ENCODE measurements at places on chromosomes 7 and 10. TPM values are rescaled to one million over a fixed set of nuclear protein-coding genes. Genes with fewer than 3 reads are reported as not detected.
A peak's percentile ranks its signal among the peaks of the same experiment; 100 is the strongest.

The ANK3 gene
- polyA plus RNA-seq, result 26.2 TPM

The HOXA3 gene
- polyA plus RNA-seq, result 4.1 TPM

The CDH23 gene
- polyA plus RNA-seq, result 1.5 TPM

The NPSR1 gene
- not detected for polyA plus RNA-seq

The ARHGEF35 gene
- 19.3 TPM for polyA plus RNA-seq

The SPDYE5 gene
- polyA plus RNA-seq, result 1.5 TPM

The MLXIPL gene
- polyA plus RNA-seq, result 46.7 TPM

The NAMPT gene
- polyA plus RNA-seq, result 71.8 TPM

- DNase-seq, result no peak
- no peaks in the 10 kb centered on the region for H3K36me3 ChIP-seq
- H3K27me3 ChIP-seq, result no peaks in the 10 kb centered on the region
- H3K27ac ChIP-seq, result no peak overlapping the region
Measured at GRCh38 chr10:35896001-35896400, 253.9 kb upstream of the FZD8 start.

- no peaks in the 10 kb centered on the region for H3K36me3 ChIP-seq
- H3K4me1 ChIP-seq, result peaks cover 13% of the 10 kb centered on the region
- peak overlapping the region; percentile 61 for H3K27ac ChIP-seq
- no peaks in the 10 kb centered on the region for H3K27me3 ChIP-seq
- DNase-seq, result no peak
Measured at GRCh38 chr10:110566472-110567200, 859 bp upstream of the SMC3 start.

DNA sequence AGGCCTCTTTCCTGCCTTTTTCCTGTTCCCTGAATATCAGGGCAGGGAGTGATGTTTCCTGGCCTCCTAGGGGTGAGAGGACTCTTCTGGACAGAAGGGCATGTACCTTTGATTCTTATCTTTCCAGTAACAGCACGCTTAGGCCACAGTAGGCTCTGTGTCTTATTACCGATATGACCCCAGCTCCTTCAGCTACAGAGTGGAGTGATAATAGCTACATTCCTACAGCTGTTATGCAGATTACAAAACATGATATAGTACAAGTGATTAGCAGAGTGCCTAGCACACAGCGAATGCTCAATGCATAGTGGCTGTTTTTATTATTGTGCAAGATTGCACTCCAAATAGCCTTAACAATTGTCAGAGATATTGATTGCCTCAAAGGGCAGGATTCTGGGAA is 574.2 kb downstream of the CCSER2 start:
- no peak overlapping the region for H3K4me3 ChIP-seq
- no peak for DNase-seq
- H3K27me3 ChIP-seq, result no peaks in the 10 kb centered on the region
- H3K36me3 ChIP-seq, result no peaks in the 10 kb centered on the region
- H3K4me1 ChIP-seq, result no peaks in the 10 kb centered on the region
- no peak overlapping the region for H3K27ac ChIP-seq

DNA sequence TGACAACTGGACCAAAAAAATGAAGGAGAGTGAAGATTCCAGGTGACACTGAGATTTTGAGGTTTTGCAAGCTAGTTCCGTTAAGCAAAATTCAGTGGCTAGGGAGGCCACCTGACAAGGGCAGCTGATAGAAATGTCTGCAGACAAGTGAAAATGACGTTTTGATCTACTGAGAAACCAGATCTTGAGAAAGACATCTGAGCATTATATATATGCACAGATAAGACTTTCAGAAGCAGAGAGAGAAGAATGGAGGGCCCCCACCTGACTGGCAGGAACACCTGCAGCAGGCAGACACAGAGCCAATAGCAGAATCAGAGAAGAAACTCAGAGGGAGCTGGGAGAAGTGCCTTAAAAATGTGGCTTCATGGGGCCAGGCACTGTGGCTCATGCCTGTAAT is 76.1 kb upstream of the LRGUK start:
- H3K4me1 ChIP-seq, result no peaks in the 10 kb centered on the region
- DNase-seq, result no peak
- H3K27ac ChIP-seq, result no peak overlapping the region
- H3K27me3 ChIP-seq, result no peaks in the 10 kb centered on the region
- no peaks in the 10 kb centered on the region for H3K36me3 ChIP-seq
- no peak overlapping the region for H3K4me3 ChIP-seq

GRCh38 chr7:150567871-150568301 is 696 bp downstream of the GIMAP4 start:
- H3K36me3 ChIP-seq, result no peaks in the 10 kb centered on the region
- H3K27ac ChIP-seq, result no peak overlapping the region
- H3K4me1 ChIP-seq, result no peaks in the 10 kb centered on the region
- H3K27me3 ChIP-seq, result no peaks in the 10 kb centered on the region

DNA sequence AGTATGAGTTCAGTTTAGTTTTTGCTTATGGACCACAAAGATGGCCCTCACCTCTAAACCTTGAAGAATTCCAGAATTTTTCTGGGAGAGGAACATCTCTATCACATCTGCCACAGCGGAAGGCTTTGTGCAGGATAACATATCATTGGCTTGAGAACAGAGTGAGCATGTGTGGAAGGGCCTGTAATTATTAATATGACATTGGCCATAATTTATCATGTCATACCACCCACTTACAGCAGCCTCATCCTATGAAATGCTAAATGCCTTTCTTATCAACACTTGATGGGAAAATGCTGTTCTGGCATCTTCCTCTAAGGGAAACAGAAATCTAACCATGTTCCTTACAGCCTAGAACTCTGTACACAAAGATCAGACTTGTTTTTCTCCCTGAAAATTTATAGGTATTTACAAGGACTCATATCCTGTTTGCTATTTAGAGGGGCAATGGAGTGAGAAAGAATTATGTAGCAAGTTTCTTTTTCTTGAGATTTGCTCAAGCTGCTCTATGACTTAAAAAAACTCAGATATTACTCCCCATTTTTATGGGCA is 817.3 kb downstream of the LRMDA start:
- no peaks in the 10 kb centered on the region for H3K36me3 ChIP-seq
- H3K27me3 ChIP-seq, result no peaks in the 10 kb centered on the region
- no peak for DNase-seq
- peak overlapping the region; percentile 7 for H3K27ac ChIP-seq
- no peak overlapping the region for H3K4me3 ChIP-seq

GRCh38 chr10:31123946-31124345 is 92.3 kb upstream of the ZNF438 start:
- no peaks in the 10 kb centered on the region for H3K36me3 ChIP-seq
- no peaks in the 10 kb centered on the region for H3K27me3 ChIP-seq
- peaks cover 6% of the 10 kb centered on the region for H3K4me1 ChIP-seq
- no peak overlapping the region for H3K4me3 ChIP-seq

- H3K4me3 ChIP-seq, result no peak overlapping the region
- H3K36me3 ChIP-seq, result no peaks in the 10 kb centered on the region
- no peak overlapping the region for H3K27ac ChIP-seq
- no peak for DNase-seq
Measured at GRCh38 chr10:66917104-66917503, 8.7 kb upstream of the LRRTM3 start.

- peaks cover 4% of the 10 kb centered on the region for H3K4me1 ChIP-seq
- no peaks in the 10 kb centered on the region for H3K27me3 ChIP-seq
- H3K27ac ChIP-seq, result no peak overlapping the region
- H3K4me3 ChIP-seq, result no peak overlapping the region
Measured at GRCh38 chr7:30083334-30083733, 51.5 kb upstream of the MTURN start.

- peak overlapping the region; percentile 83 for H3K27ac ChIP-seq
- H3K27me3 ChIP-seq, result no peaks in the 10 kb centered on the region
- peaks cover 7% of the 10 kb centered on the region for H3K4me1 ChIP-seq
Measured at GRCh38 chr7:142104550-142105527, 6.7 kb upstream of the MGAM2 start.

- H3K36me3 ChIP-seq, result no peaks in the 10 kb centered on the region
- no peak overlapping the region for H3K4me3 ChIP-seq
- H3K27me3 ChIP-seq, result no peaks in the 10 kb centered on the region
- DNase-seq, result no peak
- no peaks in the 10 kb centered on the region for H3K4me1 ChIP-seq
Measured at GRCh38 chr7:86094166-86094669, 549.5 kb upstream of the GRM3 start.

DNA sequence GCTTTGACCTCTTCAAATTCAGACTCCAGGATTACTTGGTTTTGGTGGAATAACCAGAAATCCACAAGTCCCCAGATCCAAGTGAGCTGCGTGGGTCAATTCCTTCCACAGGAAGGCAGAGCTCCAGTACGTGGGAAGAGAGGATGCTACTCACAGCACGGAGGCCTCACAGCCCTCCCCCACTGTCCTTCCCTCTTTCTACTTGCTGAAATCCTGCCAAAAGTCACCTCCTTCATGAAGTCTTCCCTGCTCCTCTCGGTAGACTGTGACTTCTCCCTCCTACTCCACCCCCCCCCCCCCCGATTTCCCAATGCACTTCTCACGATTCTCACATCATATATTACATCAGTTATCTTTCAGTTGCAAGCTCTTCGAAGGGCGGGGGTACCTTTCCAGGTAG is 12.3 kb downstream of the CAMK2G start:
- no peaks in the 10 kb centered on the region for H3K36me3 ChIP-seq
- no peaks in the 10 kb centered on the region for H3K27me3 ChIP-seq
- no peak overlapping the region for H3K4me3 ChIP-seq
- DNase-seq, result no peak
- H3K27ac ChIP-seq, result no peak overlapping the region
- H3K4me1 ChIP-seq, result no peaks in the 10 kb centered on the region

- H3K4me1 ChIP-seq, result peaks cover 15% of the 10 kb centered on the region
- no peak overlapping the region for H3K27ac ChIP-seq
- no peak for DNase-seq
- no peaks in the 10 kb centered on the region for H3K36me3 ChIP-seq
Measured at GRCh38 chr7:151757274-151757673, 119.6 kb downstream of the PRKAG2 start.

DNA sequence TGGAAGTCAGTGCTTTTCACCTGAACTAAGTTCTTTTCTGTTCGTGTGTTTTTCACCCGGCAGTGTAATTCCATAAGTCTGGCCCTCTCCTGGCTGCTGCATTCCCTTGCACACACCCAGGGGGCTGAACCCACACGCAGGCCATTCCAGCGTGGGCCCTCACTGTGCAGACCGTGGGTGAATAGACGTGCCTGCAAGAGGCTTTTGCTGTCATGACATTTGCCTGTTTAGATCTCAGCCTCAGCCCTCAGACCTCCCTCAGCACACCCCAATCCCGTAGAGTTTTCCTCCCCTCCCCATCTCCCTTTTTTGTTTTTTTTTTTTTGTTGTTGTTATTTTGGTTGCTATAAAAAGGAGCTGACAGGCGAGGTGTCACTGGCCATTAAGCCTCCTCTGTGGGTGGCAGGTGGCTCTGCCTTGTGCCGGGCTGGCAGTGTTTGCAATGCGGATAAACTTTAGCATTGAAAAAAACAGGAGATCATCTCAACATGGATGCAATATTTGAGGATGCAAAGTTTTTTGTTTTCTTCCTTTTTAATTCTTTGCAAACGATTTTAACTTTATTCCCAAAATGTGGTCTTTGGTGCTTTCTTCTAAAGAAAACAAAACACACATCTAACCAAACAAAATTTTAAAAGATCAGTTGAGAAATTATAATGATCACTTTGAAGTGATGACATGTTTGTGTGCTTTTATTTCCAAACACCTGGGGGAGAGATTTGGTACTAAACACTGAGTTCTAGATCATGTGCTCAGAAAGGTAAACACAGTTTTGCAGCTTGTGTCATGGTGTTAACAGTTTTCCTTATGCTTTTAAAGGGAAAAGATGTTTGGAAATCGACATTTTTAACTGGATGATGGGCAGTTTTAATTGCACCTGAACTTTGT is 58.8 kb downstream of the WDR37 start:
- DNase-seq, result no peak
- H3K4me3 ChIP-seq, result no peak overlapping the region
- H3K27ac ChIP-seq, result no peak overlapping the region
- H3K4me1 ChIP-seq, result peaks cover 4% of the 10 kb centered on the region
- no peaks in the 10 kb centered on the region for H3K27me3 ChIP-seq

- H3K27ac ChIP-seq, result no peak overlapping the region
- no peak overlapping the region for H3K4me3 ChIP-seq
- H3K36me3 ChIP-seq, result no peaks in the 10 kb centered on the region
- H3K4me1 ChIP-seq, result no peaks in the 10 kb centered on the region
Measured at GRCh38 chr7:158911734-158912133, 55.4 kb downstream of the DYNC2I1 start.

DNA sequence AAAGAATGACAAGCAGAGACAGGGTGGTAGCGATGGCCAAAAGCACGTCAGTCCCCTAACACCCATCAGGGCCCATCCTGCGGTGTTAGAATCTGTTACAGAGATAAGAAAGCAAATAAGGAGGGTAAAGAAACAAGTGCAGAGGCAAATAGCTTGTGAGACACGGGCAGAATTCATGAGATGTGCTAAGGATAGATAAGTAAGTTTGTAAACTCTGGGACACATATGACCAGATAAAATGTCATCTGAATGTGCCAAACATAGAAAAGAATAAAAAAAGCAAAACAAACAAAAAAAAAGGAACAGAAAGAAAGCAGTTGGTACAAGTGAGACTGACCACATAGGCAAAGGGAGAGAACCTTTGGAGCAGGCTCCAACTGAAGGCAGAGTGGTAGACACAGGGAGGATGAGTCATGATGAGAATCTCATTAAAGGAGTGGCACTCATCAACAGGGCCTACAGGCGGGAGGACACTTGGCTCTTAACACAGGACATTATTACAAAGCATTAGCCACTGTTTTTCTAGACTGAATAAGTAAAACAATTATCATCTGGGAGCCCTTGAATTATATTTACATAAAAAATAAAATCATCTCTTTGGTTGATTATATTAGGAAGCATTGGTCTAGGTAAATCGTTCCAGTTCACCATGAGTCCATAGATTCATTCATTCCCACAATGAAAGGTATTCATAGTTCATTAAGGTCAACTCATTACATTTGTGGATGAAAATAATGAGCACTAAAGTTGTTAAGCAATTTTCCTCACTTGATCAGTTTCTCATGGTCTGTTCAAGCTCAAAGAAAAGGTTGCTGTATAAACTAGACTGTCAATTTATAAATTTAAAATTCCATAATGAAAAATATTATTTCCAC is 21.5 kb upstream of the EPHB6 start:
- H3K27me3 ChIP-seq, result peaks cover 3% of the 10 kb centered on the region
- no peaks in the 10 kb centered on the region for H3K36me3 ChIP-seq
- H3K27ac ChIP-seq, result no peak overlapping the region
- DNase-seq, result peak; percentile 30
- H3K4me1 ChIP-seq, result peaks cover 2% of the 10 kb centered on the region
- no peak overlapping the region for H3K4me3 ChIP-seq

DNA sequence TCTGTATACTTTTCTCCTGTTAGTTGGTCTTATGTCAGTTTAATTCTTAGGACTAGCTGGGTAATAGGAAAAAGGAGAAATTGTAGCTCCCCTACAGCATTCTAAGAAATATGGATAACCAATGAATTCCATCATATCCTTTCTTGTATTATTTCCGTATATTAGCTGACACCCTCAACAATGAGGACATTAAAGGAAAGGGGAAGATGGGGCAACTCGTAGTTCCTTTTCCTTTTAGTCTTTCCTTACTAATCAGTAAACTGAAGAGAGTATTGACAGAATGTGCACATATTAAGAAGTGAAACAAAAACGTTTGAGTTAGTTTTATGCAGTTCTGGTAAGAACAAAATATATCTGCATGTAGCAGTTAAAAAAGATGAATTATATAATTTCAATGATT is 35.1 kb upstream of the C10orf67 start:
- DNase-seq, result no peak
- H3K4me3 ChIP-seq, result no peak overlapping the region
- H3K36me3 ChIP-seq, result no peaks in the 10 kb centered on the region
- H3K4me1 ChIP-seq, result no peaks in the 10 kb centered on the region

- peaks cover 7% of the 10 kb centered on the region for H3K4me1 ChIP-seq
- H3K4me3 ChIP-seq, result no peak overlapping the region
- no peak for DNase-seq
- no peak overlapping the region for H3K27ac ChIP-seq
Measured at GRCh38 chr10:34530778-34531177, 284.3 kb downstream of the PARD3 start.

All from hepatocyte (in vitro differentiated cells).